ENCODE measurements at places on chromosomes 7 and 10. TPM values are rescaled to one million over a fixed set of nuclear protein-coding genes. Genes with fewer than 3 reads are reported as not detected.

Gene AHR
- total RNA-seq: 12.1 TPM

Gene ADIRF
- total RNA-seq: not detected

Gene AGAP3
- 139 TPM for total RNA-seq

Gene MINDY4
- total RNA-seq: 9.2 TPM

Gene GIMAP7
- total RNA-seq: not detected

Gene NKX2-3
- not detected for total RNA-seq

Gene TMEM184A
- total RNA-seq: not detected

- DNase-seq: no peak
- peaks cover 6% of the 10 kb centered on the region for H3K36me3 ChIP-seq
- no peak overlapping the region for H3K27ac ChIP-seq
- no peaks in the 10 kb centered on the region for H3K4me1 ChIP-seq
- H3K27me3 ChIP-seq: no peaks in the 10 kb centered on the region
Observed at GRCh38 chr7:2592375-2592865, 33.6 kb downstream of the IQCE start.

DNA sequence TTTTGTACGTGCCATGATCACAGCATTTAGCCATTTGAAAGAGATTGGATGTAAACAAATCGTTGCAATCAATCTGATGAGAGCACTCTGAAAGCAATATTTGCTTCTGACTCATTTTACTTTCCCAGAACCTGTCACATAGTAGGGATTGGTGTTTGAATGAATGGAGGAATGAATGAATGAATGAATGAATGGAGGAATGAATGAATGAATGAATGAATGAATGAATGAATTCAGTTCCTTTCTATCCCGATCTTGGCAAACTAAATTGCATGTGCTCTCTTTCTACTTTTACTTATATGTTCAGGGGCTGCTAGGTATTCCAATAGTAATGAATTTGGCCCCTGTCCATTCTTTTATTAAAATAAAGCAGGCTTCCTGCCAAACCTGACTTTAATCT, 1091.7 kb upstream of the CELF2 start:
- H3K27me3 ChIP-seq: no peaks in the 10 kb centered on the region
- H3K4me3 ChIP-seq: no peak overlapping the region
- no peak overlapping the region for H3K27ac ChIP-seq
- DNase-seq: no peak
- peaks cover 3% of the 10 kb centered on the region for H3K4me1 ChIP-seq

DNA sequence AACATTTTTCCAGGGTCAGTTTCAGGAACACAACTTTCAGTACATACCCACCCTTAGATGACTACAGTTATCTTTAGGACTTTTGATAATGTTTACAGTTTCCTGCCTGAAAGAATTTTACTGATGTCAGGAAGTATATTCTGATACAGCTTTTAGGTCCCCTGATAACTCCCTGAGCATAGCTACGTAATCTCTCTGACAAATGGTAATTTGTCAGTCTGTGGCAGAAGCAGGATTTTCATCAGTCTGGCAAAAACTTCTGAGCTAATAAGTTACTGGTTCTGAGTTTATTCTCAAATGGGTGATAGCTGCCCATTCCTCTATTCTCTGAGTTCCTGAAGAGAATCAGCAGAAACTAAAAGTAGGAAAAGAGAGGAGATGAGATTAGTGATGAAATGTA, 270.1 kb upstream of the MTPN start:
- no peaks in the 10 kb centered on the region for H3K4me1 ChIP-seq
- no peaks in the 10 kb centered on the region for H3K27me3 ChIP-seq
- no peaks in the 10 kb centered on the region for H3K36me3 ChIP-seq
- no peak for DNase-seq
- no peak overlapping the region for H3K27ac ChIP-seq

DNA sequence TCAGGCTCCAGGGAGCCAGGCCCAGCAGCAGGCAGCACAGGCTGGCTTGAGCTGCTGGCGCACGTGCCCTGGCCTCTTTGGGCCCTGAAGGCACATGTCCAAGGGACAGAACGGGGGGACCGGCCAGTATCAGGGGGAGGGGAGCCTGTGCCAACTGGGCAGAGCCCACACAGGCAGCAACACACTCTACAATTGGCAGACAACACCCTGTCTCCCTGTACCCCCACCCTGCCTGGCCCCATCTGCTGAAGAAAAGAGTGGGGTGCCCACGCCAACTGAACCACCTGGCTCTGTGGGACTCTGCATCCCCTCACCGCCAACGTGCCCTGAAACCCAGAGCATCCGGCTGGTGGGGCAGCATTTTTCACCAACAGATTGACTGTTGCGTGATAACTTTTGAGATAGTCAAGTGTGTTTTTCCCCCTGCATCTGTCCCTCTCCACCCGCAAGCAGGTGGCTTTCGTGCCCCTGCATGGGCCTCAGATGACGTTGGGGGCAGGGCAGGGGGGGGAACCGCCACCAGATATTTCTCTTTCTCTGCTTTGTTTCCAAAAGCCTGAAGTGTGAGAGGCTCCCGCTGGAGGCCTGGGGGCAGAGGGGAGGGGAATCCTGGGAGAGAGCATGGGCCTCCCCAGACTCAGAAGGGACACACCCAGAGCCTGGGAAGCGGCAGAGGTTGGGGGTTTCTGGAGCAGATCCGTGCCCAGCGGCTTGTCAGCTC, 21.8 kb downstream of the SLIT1 start:
- H3K27ac ChIP-seq: no peak overlapping the region
- H3K27me3 ChIP-seq: no peaks in the 10 kb centered on the region
- H3K4me1 ChIP-seq: peaks cover 35% of the 10 kb centered on the region
- no peak overlapping the region for H3K4me3 ChIP-seq
- no peaks in the 10 kb centered on the region for H3K36me3 ChIP-seq

GRCh38 chr10:16770670-16771069, 46.6 kb downstream of the RSU1 start:
- no peaks in the 10 kb centered on the region for H3K27me3 ChIP-seq
- H3K36me3 ChIP-seq: no peaks in the 10 kb centered on the region
- H3K4me1 ChIP-seq: peaks cover 9% of the 10 kb centered on the region
- H3K27ac ChIP-seq: no peak overlapping the region
- no peak overlapping the region for H3K4me3 ChIP-seq
- DNase-seq: no peak

DNA sequence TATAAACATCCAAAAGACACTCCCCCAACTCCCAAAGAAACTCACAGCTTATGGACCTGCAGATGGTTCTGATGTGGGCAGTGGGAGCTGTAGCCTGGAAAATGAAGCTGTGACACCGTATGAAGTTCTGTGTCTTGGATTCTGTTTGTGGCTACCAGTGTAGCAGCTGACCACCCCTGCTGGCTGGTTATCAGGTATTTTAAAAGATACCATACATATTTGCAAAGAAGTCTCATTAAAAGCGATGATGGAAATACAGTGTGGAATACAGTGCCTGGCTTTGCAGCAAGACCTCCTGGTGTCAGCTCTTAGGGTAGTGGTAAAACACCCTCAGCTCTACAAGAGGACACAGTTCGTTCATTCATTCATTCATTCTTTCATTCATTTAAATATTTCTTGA, 194.3 kb upstream of the PRKCQ start:
- H3K27me3 ChIP-seq: peaks cover 15% of the 10 kb centered on the region
- H3K36me3 ChIP-seq: no peaks in the 10 kb centered on the region
- H3K27ac ChIP-seq: no peak overlapping the region

DNA sequence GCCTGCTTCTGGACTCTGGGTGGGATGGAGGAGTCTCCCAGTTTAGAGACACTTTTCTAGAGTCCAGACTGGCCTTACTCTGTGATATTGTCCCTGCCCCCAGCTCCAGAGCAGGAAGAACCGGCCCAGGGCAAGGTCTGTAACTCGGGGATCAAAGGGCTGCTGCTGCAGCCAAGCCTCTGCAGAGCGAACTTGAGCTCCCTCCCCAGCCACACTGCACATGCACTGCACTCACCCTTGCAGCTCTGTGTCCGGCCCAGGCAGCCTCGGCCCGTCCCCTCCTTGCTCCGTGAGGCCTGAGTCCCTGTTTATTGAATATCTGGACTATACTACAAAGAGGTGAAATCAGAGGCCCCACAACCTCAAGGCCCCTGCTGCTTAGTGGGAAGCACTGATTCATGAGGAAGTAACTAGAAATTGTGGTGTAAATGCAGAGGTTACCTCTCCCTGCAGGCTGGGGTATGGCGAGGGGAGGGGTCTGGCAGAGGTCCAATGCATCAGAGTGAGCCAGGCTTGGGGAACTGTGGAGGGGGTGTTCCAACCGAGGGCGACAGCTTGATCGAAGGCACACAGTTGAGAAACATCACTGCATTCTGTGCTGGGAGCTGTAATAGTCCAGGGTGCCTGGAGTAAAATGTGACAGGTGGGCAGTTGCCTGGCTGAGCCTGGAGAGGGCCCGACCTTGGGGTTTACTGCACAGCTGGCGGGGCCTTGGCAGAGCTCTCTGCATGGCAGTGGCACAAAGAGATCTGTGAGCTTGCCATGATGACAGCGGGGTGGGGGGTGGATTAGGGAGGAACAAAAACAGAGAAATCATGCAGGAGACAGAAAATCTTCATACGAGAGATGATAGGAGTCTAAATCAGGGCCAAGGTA, 49.1 kb downstream of the AOC1 start:
- DNase-seq: no peak
- H3K36me3 ChIP-seq: no peaks in the 10 kb centered on the region
- no peak overlapping the region for H3K27ac ChIP-seq
- no peak overlapping the region for H3K4me3 ChIP-seq
- peaks cover 26% of the 10 kb centered on the region for H3K4me1 ChIP-seq

GRCh38 chr7:22894546-22894945, 71.9 kb upstream of the TOMM7 start:
- peaks cover 14% of the 10 kb centered on the region for H3K4me1 ChIP-seq
- H3K27me3 ChIP-seq: no peaks in the 10 kb centered on the region
- no peak overlapping the region for H3K4me3 ChIP-seq
- H3K27ac ChIP-seq: no peak overlapping the region

- peaks cover 43% of the 10 kb centered on the region for H3K4me1 ChIP-seq
- H3K4me3 ChIP-seq: no peak overlapping the region
- H3K27me3 ChIP-seq: no peaks in the 10 kb centered on the region
- no peak for DNase-seq
- H3K36me3 ChIP-seq: peaks cover 4% of the 10 kb centered on the region
Observed at GRCh38 chr7:92769394-92769699, 67.0 kb downstream of the CDK6 start.

- H3K4me1 ChIP-seq: no peaks in the 10 kb centered on the region
- H3K27me3 ChIP-seq: peaks cover 33% of the 10 kb centered on the region
Observed at GRCh38 chr7:99837649-99838361, 10.0 kb downstream of the CYP3A43 start.

GRCh38 chr7:36182854-36183604, 30.0 kb downstream of the EEPD1 start:
- DNase-seq: no peak
- no peaks in the 10 kb centered on the region for H3K36me3 ChIP-seq
- no peak overlapping the region for H3K4me3 ChIP-seq
- peaks cover 9% of the 10 kb centered on the region for H3K4me1 ChIP-seq

DNA sequence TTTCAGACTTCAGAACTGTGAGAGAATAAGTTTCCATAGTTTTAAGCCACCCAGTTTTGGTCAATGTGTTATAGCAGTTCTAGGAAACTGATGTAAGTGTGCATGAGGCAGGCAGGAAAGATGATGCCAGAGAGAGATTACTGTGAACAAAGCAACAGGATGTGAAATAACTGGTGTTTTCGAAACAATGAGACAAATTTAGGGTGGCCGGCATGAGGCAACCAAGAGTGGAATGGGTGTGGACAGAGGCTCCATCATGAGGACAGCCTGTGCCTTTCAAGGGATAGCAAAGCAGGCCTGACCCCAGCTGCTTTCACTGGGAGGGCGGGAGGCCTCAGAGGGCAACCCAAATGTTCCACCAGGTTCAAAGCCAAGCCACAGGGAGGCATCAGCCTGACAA, 67.3 kb upstream of the UCN3 start:
- no peak overlapping the region for H3K4me3 ChIP-seq
- H3K27ac ChIP-seq: no peak overlapping the region
- DNase-seq: no peak
- H3K4me1 ChIP-seq: peaks cover 16% of the 10 kb centered on the region

GRCh38 chr7:128407233-128407589, 2.6 kb downstream of the IMPDH1 start:
- H3K36me3 ChIP-seq: no peaks in the 10 kb centered on the region
- H3K4me1 ChIP-seq: peaks cover 42% of the 10 kb centered on the region
- peak overlapping the region; percentile 60 for H3K4me3 ChIP-seq
- no peak for DNase-seq
- H3K27ac ChIP-seq: no peak overlapping the region

- no peak overlapping the region for H3K27ac ChIP-seq
- no peak for DNase-seq
- H3K4me1 ChIP-seq: peaks cover 24% of the 10 kb centered on the region
Observed at GRCh38 chr10:80144696-80145131, 12.2 kb downstream of the PLAC9 start.

GRCh38 chr10:129870961-129871621, 93.0 kb downstream of the EBF3 start:
- H3K27ac ChIP-seq: peak overlapping the region; percentile 69
- DNase-seq: no peak
- H3K4me1 ChIP-seq: peaks cover 32% of the 10 kb centered on the region
- no peaks in the 10 kb centered on the region for H3K27me3 ChIP-seq
- peak overlapping the region; percentile 7 for H3K4me3 ChIP-seq

DNA sequence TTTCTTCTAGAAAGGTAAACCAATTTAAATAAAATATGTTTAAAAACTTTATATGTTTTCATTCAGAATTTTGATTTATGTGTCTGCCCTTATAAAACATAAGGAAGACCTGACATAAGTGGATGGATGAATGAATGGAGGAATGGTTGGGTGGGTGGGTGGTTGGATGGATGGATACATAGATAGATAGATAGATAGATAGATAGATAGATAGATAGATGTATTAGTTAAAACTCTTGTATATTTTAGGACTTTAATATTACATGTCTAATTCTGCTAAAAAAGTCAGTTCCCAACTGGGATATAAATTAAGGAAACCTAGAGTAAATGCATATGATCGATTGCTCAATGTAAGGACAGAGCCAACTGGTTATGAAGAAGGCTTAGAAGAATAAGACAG, 156.3 kb upstream of the WNT16 start:
- DNase-seq: no peak
- H3K36me3 ChIP-seq: no peaks in the 10 kb centered on the region
- no peak overlapping the region for H3K27ac ChIP-seq
- no peaks in the 10 kb centered on the region for H3K4me1 ChIP-seq

- H3K36me3 ChIP-seq: peaks cover 10% of the 10 kb centered on the region
- no peak overlapping the region for H3K4me3 ChIP-seq
- H3K4me1 ChIP-seq: no peaks in the 10 kb centered on the region
- no peak overlapping the region for H3K27ac ChIP-seq
Observed at GRCh38 chr10:99708428-99709012, 23.4 kb downstream of the COX15 start.

DNA sequence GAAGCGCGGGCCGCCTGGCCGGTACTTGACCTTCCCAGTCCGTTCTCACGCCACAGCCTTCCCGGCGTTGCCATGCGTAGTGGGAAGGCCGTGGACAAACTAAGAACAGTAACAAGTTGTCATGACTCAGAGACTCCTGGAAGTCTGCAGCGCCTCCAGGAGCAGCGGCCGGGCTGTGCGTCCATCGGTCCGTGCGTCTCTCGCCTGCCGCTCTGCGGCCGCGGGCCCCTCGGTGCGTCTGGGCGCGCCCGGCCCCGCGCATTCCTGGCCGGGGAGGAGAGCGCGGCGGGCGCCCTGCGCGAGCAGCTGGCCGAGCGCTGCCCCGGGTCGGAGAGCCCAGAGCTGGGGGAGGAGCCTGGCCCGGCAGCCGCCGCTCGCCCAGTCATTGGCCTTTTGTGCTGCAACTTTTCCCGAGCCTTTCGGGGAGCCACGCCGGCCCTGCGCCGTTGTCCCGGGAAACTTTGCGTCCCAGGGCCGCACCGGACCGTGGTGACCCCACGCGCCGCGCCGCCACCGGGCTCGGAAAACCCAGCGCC, 123.7 kb downstream of the TACC2 start:
- peaks cover 47% of the 10 kb centered on the region for H3K4me1 ChIP-seq
- no peaks in the 10 kb centered on the region for H3K36me3 ChIP-seq
- peak; percentile 60 for DNase-seq
- H3K27me3 ChIP-seq: no peaks in the 10 kb centered on the region

All from neural crest cell (in vitro differentiated cells).